Osteocyte (in vitro differentiated cells): ENCODE measurements at places on chromosomes 16 and 17. TPM values are rescaled to one million over a fixed set of nuclear protein-coding genes. Genes with fewer than 3 reads are reported as not detected.

CCL4 gene
- total RNA-seq = not detected in 2 replicates

KRT39 gene
- total RNA-seq = not detected in 2 replicates

OR3A1 gene
- total RNA-seq = not detected in 2 replicates

MGAT5B gene
- total RNA-seq = 0.40 and 0.55 TPM in 2 replicates

ERCC4 gene
- 16.0 and 19.7 TPM in 2 replicates for total RNA-seq

HP gene
- not detected in 2 replicates for total RNA-seq

LRRC75A gene
- total RNA-seq = 1.8 and 2.0 TPM in 2 replicates

HOXB4 gene
- total RNA-seq = not detected in 2 replicates

DNA sequence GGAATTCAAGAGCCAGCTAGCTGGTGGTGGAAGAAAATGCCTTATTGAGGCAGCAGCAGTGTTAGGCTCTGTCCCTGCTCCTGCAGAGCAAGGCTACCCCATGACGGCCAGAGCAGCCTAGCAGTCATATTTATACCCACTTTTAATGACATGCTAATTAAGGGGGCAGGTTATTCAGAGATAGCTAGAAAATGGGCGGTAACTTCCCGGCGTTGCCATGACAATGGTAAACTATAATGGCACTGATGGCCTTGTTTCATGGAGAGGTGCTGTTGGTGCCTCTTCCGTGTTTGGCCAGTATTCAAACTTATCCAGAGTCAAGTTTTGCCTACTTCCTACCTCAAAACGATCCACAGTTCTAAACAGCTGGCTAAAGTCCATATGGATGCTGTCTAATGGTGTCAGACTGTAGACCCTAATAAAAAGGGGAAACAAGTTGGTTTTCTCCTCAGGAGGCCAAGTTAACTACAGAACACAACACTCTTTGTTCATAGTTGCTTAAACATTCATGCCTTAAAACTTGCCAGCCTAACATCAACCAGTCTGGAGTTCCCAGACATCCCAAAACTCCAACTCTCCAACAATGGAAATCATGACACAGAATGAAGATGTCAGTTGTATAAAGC is 3.7 kb upstream of the SCNN1B start:
- H3K27ac ChIP-seq = no peak overlapping the region
- no peak for DNase-seq
- H3K4me1 ChIP-seq = peaks cover 6% of the 10 kb centered on the region
- H3K36me3 ChIP-seq = no peaks in the 10 kb centered on the region

DNA sequence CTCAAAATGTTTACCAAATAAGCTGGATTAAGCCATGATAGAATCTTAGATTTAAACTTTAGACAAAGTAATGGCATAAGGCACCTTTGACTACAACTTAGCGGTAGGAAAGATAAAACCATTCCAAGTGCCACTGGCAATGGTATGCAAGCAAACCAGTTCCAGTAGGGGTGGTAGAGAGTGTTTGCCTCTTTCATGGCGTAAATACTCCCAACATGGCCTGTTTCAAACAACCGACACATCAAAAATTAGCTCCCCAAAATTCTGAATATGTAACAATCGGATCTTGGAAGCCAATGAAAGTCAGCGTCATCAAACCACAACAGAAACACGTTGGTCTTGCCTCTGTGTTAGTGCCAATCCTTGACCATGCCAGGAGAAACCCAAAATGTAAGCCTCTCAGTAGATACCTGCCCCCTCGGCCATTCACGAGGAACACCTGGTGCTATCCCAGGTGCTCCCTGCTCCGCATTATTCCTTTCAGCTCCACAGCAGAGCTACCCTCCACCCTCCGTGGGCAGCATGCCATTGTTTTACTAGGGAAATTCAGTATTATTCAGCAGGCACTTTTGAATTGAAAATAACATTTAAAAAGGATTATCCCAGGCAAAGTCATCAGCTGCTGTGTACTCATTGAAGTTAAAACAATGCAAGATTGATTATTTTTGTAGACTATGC is 307.8 kb upstream of the CDH11 start:
- DNase-seq = no peak
- H3K4me3 ChIP-seq = no peak overlapping the region
- no peaks in the 10 kb centered on the region for H3K4me1 ChIP-seq
- H3K27me3 ChIP-seq = peaks cover 6% of the 10 kb centered on the region
- no peaks in the 10 kb centered on the region for H3K36me3 ChIP-seq
- no peak overlapping the region for H3K27ac ChIP-seq

DNA sequence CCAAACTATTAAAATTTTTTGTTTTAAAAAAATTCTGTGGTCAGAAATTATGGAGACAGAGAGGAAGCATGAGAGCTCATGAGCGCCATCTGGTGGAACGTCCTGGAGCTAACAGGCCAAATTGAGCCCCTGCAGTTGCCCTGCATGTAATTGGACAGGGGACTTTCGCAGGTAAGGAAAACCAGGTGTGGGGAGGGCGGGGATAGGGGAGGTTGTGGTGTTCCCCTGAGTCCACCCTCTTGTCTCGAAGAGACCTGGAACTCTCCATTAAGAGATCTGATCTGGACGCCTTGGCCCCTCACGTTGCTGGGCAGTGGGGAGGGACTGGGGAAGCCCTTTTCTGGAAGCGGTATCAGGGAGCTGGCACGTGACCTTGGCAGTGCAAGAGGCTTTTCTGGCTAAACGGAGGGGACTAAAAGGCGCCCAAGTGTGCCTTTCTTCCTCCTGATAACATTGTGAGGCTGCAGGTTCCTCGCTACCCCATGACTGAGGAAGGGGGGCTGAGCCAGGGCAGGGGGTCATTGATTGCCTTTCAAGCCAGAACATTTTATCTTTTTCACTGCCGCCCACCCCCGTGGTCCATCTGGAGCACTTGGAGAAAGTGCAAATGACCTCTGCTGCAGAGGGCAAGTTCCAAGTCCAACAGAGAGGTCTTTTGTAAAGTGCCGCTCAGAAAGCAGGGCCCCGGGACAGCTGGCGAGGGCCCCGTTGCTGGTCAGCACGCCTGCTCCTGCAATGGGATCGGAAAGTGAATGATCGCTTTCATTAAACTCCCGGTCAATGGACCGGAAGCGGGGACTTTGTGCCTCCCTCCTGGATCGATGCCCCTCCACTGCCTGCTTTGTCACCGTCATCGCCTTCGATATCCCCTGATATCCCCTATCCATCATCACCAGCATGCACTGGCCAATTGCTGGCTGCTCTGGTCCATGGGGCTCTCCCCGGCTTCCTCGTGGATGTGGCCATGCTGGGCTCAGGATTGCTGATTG is 18.4 kb downstream of the PDILT start:
- H3K4me1 ChIP-seq = no peaks in the 10 kb centered on the region
- DNase-seq = no peak
- H3K27ac ChIP-seq = no peak overlapping the region
- no peak overlapping the region for H3K4me3 ChIP-seq
- no peaks in the 10 kb centered on the region for H3K27me3 ChIP-seq
- H3K36me3 ChIP-seq = no peaks in the 10 kb centered on the region

DNA sequence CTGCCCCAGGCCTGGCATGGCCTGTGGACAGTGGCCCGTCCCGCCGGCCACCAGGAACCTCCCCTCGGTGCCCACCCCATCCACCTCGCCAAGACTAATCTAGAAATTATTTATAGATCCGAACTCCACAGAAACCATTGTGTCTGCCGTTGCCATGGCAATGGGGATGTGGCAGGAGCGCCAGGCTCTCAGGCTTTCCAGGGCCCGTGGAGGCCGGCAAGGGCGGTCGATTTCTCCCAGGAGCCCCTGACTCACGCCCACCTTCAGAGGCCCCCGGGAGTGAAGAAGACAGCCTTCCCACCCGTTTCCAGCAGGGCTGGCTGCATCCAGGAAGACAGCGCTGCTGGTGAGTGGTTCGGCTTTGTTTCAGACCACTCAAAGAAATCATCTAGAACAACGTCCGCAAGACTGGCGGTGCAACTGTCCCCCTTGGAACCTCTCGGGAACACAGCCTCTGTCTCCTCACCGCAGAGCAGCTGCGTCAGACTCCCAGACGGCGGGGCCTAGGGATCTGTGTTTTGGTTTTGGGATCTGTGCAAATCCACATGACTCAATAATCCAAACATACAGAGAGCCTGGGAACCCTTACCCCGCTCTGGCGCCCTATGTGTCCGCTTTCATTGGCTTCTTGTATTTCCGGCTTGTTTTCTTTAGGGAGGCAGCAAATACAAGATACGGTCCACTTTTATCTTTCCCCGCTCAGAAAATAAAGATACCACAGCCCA is 48.5 kb upstream of the ZCCHC14 start:
- H3K27ac ChIP-seq = peak overlapping the region; percentile 76
- peaks cover 1% of the 10 kb centered on the region for H3K36me3 ChIP-seq
- no peaks in the 10 kb centered on the region for H3K27me3 ChIP-seq
- H3K4me3 ChIP-seq = peak overlapping the region; percentile 40

GRCh38 chr17:78595135-78595810 is 18.1 kb upstream of the DNAH17 start:
- no peaks in the 10 kb centered on the region for H3K27me3 ChIP-seq
- DNase-seq = no peak
- H3K27ac ChIP-seq = peak overlapping the region; percentile 28

- peak within 1 kb of the TSS; percentile 22 for H3K4me3 ChIP-seq
- peaks cover 58% of the 10 kb centered on the region for H3K27me3 ChIP-seq
- H3K4me1 ChIP-seq = peaks cover 2% of the 10 kb centered on the region
- no peak within 1 kb of the TSS for H3K27ac ChIP-seq
These were observed at the start of gene DOC2B for GRCh38 chr17:181245-182049. Gene DOC2B, minus strand, starts transcription at chr17:181650. Its CDS starts 171 bp downstream, at chr17:181479.

DNA sequence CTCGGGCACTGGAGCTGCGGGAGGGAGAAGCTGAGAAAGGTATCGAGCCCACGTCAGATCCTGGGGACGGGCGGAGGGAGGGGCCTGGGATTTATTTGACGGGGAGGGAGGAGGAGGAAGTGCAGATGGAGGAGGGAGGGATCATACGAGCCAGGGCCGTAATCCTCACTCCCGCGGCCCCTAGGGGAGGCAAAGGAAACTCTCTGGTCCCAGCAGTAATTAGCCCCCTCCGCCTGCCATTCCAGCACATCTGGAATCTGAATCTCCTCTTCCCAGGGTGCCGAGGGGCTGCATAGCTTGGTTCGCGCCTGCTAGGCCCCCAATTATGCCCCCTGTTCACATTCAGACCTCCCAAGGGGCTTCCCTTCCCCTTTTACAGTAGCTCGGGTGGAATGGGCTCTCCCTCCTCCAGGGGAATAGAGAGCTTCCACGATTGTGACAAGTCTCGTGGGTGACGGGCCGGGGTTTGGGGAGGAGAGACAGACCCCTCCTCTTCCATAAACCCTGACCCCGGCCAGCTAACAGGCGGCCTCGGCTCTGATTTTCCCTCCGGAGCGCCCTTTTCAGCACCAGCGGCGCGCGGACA is at the start of gene SEZ6L2:
TSS of gene SEZ6L2 (minus strand) at position 35 of the 586 bp plus-strand sequence. CDS start 531 bp downstream, outside the sequence.
- peak within 1 kb of the TSS; percentile 23 for H3K27ac ChIP-seq
- no peaks in the 10 kb centered on the region for H3K36me3 ChIP-seq
- H3K27me3 ChIP-seq = peaks cover 19% of the 10 kb centered on the region
- peaks cover 17% of the 10 kb centered on the region for H3K4me1 ChIP-seq
- H3K4me3 ChIP-seq = peak within 1 kb of the TSS; percentile 86

- H3K27ac ChIP-seq = no peak overlapping the region
- H3K27me3 ChIP-seq = no peaks in the 10 kb centered on the region
These were observed 22.2 kb downstream of the WIPF2 start for GRCh38 chr17:40241252-40241834.

DNA sequence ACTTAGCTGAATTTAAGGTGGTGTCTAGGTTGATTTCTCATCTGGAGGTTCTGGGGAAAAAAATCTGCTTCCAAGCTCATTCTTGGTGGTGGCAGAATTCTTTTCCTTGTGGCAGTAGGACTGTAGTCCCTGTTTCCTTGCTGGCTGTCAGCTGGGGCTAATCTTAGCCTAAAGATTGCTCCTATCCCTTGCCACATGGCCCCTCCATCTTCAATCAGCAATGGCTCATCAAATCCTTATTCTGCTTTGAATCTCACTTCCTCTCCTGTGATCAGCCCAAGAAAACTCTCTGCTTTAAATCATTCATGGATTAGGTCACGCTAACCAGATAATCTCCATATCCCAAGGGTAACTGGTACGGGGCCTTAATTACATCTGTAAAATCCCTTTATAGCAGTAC is 6.6 kb downstream of the FAM20A start:
- H3K27ac ChIP-seq = no peak overlapping the region
- H3K36me3 ChIP-seq = no peaks in the 10 kb centered on the region
- peak; percentile 13 for DNase-seq
- H3K27me3 ChIP-seq = peaks cover 62% of the 10 kb centered on the region
- no peak overlapping the region for H3K4me3 ChIP-seq

DNA sequence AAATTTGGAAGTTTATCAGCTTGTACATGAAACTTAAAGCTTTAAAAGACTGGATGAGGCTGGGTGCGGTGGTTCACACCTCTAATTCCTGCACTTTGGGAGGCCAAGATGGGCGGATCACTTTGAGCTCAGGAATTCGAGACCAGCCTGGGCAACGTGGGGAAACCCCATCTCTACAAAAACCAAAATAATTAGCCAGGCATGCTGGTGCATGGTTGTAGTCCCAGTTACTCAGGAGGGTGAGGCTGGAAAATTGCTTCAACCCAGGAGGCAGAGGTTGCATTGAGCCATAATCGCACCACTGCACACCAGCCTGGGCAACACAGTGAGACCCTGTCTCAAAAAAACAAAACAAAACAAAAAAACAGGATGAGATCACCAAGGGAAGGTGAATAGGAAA is 209.5 kb downstream of the AATF start:
- no peaks in the 10 kb centered on the region for H3K27me3 ChIP-seq
- H3K36me3 ChIP-seq = peaks cover 32% of the 10 kb centered on the region
- DNase-seq = no peak
- H3K4me1 ChIP-seq = peaks cover 6% of the 10 kb centered on the region
- no peak overlapping the region for H3K4me3 ChIP-seq
- H3K27ac ChIP-seq = no peak overlapping the region

- H3K4me1 ChIP-seq = no peaks in the 10 kb centered on the region
- no peak overlapping the region for H3K27ac ChIP-seq
- H3K36me3 ChIP-seq = peaks cover 21% of the 10 kb centered on the region
- H3K4me3 ChIP-seq = no peak overlapping the region
- no peak for DNase-seq
These were observed 81.1 kb downstream of the TNRC6C start for GRCh38 chr17:78039581-78039980.

GRCh38 chr17:77875881-77876509 is 82.5 kb upstream of the TNRC6C start:
- peaks cover 2% of the 10 kb centered on the region for H3K36me3 ChIP-seq
- DNase-seq = no peak
- no peak overlapping the region for H3K27ac ChIP-seq
- H3K4me3 ChIP-seq = no peak overlapping the region
- peaks cover 12% of the 10 kb centered on the region for H3K4me1 ChIP-seq

GRCh38 chr17:45743626-45744326 is 40.3 kb upstream of the CRHR1 start:
- no peak overlapping the region for H3K4me3 ChIP-seq
- DNase-seq = no peak
- H3K27ac ChIP-seq = no peak overlapping the region
- no peaks in the 10 kb centered on the region for H3K4me1 ChIP-seq

- peaks cover 15% of the 10 kb centered on the region for H3K4me1 ChIP-seq
- H3K4me3 ChIP-seq = peak overlapping the region; percentile 91
- H3K27ac ChIP-seq = peak overlapping the region; percentile 72
- no peak for DNase-seq
These were observed 509 bp downstream of the CNEP1R1 start for GRCh38 chr16:50025537-50025931.

- H3K36me3 ChIP-seq = no peaks in the 10 kb centered on the region
- H3K4me3 ChIP-seq = no peak overlapping the region
- no peaks in the 10 kb centered on the region for H3K27me3 ChIP-seq
- no peaks in the 10 kb centered on the region for H3K4me1 ChIP-seq
- DNase-seq = no peak
These were observed 312.2 kb upstream of the MAF start for GRCh38 chr16:79912592-79913310.

GRCh38 chr17:4127555-4127954 is 15.3 kb downstream of the ZZEF1 start:
- peak overlapping the region; percentile 47 for H3K27ac ChIP-seq
- peaks cover 5% of the 10 kb centered on the region for H3K36me3 ChIP-seq
- peaks cover 20% of the 10 kb centered on the region for H3K4me1 ChIP-seq
- H3K27me3 ChIP-seq = no peaks in the 10 kb centered on the region
